Stimulated activated CD8-positive, alpha-beta memory T cell treated with anti-CD3 and anti-CD28 coated beads, Interleukin-7, amount 100 ng/mL, for 1 hour (primary cell): ENCODE measurements at places on chromosomes 1 and 21.

- DNase-seq = no peak
Observed at GRCh38 chr1:203252678-203253077, 23.2 kb upstream of the CHIT1 start.

DNA sequence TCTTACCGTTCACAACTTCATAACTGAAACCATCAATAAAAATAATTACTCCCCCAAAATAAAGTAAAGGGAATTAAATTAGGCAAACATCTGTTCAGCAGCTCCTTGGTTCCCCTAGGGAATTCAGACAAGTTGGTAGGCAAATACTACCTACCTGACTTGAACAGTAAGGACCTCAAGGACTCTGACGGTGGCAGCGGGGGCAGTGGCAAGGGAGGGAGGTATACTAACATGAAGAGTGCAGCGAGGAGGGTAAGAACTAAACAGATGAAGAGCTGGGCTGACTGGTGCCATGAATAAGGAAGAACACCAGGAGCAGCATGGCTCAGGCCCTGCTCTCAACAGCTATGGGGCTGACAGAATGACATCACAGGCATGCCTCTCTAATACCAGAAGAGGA, 33.1 kb downstream of the MTOR start:
- DNase-seq = no peak

GRCh38 chr1:211935448-211935970, 99.8 kb downstream of the INTS7 start:
- DNase-seq = no peak

DNA sequence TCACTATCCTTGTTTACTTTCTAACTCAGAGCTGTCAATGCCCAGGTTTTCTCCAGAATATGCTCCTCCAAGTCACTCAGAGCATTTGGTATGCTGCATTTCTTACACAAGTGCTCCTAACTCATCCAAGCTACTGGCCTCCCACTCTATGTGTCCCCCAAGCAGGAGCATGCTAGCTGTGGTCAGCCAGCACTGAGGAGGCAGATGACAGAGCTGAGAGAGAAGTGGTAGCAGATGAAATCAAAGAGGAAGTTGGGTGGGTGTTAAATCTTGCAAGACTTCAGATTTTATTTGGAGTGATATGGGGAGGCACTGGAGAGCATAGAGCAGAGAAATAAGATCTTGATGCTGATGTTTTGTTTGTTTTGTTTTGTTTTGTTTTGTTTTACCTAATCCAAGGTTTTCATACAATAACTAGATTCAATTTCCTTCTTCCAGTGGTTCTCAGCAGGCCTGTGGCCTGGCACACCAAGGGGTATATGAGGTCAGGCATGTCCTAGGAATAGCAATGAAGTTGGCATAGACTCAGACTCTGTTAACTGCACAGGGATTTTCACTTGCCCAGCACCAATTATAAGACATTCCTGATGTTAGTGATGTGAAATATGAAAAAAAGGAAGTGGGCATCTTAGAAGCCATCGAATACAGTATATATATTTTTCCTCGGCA, 3.1 kb upstream of the PGBD5 start:
- no peak for DNase-seq

- DNase-seq = no peak
Observed at GRCh38 chr1:241722947-241723346, 70.9 kb downstream of the WDR64 start.

GRCh38 chr1:230728710-230729392, 14.9 kb upstream of the AGT start:
- DNase-seq = no peak

DNA sequence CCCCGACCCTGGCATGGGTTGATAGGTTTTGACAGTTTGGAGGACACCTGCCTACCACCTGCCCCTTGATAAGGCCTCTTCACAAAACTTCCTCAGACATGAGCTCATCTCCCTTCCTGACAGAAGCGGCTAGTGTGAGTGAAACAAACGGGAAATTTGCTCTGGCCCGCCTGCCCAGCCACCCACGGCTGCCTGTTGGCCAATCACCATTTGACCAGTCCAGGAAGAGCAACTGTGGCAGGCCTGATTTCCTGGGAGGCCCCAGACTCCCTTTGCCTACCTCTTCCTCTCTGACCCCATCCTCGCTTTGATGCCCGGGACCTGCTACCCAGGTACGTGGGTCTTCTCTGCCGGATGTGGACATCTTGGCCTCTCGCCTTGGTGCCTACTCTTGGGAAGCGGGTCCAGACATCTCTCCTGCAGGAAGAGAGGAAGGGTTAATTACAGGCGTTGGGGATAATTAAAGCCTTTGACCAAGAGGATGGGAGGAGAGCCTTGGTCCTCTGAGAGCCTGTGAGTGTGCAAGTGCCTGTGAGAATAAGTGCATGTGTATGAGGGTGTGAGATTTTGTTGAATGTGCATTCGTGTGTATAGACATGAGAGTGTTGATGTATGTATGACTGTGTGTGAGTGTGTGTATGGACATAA, 1.1 kb upstream of the EPHA2 start:
- DNase-seq = no peak

DNA sequence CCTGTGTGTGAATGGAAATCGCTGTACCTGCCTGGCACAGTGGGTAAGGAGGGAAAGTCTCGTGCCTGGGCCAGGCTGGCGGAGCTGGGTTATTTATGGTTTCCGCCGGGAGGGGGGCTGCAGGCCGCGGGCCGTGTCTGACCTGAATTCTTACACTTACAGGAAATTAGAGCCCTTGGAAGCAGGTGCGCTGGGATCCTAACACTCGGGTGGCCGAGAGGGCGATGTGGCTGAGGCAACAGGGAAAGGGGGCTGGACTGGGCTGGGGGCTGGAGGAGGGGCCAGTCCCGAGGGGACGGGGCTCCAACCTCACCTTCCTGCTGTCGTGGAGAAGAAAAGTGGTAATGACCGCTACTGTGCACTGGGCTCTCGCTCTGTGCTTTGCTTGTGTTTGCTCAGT, 109.4 kb upstream of the WNT4 start:
- no peak for DNase-seq

- DNase-seq = no peak
Observed at GRCh38 chr1:3073489-3074296, 4.7 kb downstream of the PRDM16 start.

GRCh38 chr1:168553680-168554553, 10.1 kb upstream of the XCL2 start:
- DNase-seq = no peak
